ENCODE measurements at places on chromosomes 2 and 18.

DNA sequence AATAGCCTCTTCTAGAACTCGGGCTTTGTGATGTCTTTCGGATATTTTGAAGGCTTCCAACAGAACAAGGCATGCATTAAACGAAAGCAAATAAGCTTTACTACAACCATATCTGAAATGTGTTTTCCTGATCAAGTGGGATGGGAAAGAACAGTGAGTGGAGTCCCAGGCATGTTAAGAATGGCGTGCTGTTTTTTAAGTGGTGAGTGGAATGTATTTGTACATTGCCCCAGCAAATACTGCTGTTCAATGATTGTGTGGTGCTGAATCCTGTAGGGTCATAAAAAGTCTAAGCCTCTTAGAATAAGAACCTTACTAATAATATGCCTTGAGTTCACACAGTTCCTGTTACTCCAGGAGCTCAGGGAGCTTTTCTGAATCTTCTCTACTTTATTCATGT lies 52.5 kb downstream of the POMC start:
- no peak for DNase-seq

DNA sequence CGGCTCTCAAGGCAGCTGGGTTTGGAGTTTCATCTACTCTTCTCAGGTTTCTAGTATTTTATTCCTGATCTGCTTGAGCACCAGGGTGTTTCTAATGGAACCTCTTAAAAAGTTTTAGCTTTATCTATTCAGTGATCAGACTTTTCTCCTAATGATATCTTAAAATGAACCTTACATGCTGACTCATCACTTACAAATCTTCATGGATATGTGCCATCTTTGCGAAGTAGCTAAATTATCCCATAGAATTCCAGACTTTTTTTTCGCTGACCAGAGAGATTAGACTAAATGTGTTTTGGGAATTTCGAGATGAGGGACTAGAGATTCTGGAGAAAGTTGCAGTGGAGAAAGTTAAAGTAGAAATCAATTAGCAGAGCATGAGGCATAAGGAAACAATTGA lies 401.0 kb downstream of the GRB14 start:
- no peak for DNase-seq

DNA sequence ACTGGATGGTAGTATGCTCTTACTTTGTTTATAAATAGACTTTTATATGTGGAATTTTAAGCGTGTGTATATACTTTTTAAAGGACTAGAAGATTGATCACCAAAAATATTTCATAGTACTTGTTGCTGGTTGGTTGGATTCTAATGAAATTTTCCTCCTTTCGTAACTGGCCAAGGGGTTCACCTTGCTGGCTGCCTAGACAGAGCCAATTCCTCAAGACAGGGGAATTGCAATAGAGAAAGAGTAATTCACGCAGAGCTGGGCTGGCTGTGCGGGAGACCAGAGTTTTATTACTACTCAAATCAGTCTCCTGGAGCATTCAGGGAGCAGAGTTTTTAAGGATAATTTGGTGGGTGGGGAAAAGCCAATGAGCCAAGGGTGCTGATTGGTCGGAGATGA lies 70.7 kb downstream of the SNORC start:
- DNase-seq, result no peak

- no peak for DNase-seq
Observed at GRCh38 chr2:116804901-116805300, 1009.6 kb upstream of the DDX18 start.

GRCh38 chr2:60098996-60099395 lies 454.5 kb downstream of the BCL11A start:
- no peak for DNase-seq

DNA sequence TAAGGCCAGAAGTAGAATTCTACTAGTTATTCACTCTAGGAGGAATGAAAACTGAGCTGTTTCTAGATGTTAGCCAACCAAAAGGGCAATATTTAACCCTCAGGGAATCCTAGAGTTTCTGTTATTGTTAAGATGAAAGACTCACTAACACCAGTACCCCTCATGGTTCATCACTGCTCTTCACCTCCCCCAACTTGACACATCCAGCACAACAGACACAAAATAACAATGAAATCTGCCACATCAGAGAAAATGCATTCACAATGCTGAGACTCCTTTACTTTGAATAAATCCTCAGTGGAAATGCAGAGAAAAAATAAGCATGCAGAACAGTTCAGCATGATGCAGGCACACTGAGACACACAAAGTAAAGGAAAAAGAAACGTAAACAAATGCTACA lies 111.3 kb downstream of the RIF1 start:
- no peak for DNase-seq

- no peak for DNase-seq
Observed at GRCh38 chr2:123597988-123598387, 427.1 kb upstream of the CNTNAP5 start.

GRCh38 chr2:203782262-203782976 lies 76.0 kb downstream of the CD28 start:
- peak; percentile 38 for DNase-seq

DNA sequence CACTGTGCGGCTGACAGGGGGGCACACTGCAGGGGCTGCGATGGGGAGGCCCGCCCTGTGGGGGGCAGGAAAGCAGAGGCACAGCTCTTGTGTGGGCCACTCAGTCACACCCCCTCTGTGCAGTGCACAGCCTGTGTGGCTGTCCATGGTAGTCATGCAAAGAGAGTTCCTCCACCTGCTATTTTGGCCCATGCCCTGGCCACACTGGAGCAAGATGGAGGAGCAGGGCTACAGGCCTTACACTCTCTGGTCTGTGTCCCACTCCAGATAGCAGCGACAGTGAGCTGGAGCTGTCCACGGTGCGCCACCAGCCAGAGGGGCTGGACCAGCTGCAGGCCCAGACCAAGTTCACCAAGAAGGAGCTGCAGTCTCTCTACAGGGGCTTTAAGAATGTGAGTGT lies 28.5 kb upstream of the FAHD2A start:
- no peak for DNase-seq

GRCh38 chr2:152861349-152861942 lies 143.0 kb downstream of the ARL6IP6 start:
- DNase-seq, result no peak

GRCh38 chr2:130152816-130153595 lies 8.1 kb upstream of the CCDC74B start:
- DNase-seq, result no peak

DNA sequence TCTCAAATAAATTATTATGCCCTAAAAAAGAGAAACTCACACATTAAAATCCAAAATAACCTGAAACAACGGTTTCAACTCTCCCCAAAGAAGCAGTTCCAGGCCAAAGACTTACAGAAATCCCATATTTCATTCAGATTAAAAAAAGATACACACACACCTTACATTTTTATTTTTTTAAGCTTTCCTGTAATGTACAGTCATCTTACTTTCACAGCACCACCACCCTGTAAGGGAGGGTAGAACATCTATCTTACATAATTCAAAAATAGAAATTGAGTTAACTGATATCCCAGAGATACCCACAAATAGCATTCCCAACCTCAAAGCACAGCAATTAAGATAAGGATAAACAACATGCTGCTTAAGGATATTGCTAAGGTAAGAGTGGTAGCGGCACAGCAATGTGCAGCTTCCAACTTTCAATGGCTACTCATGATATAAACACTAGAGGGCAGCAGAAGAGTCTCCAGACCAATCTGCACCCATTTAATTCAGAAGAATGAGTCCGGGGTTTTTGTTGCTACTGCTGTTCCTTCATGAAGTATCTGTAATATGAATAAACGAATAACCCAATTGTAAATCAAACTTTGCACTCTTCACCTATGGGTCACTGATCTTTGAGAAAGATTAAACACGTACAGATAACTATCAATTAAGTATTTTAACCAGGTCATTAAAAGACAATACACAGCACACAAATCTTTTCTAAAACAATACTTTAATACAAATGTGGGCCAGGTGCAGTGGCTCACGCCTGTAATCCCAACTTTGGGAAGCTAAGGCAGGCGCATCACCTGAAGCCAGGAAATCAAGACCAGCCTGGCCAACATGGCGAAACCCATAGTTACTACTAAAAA lies 11.3 kb downstream of the GFPT1 start:
- no peak for DNase-seq

DNA sequence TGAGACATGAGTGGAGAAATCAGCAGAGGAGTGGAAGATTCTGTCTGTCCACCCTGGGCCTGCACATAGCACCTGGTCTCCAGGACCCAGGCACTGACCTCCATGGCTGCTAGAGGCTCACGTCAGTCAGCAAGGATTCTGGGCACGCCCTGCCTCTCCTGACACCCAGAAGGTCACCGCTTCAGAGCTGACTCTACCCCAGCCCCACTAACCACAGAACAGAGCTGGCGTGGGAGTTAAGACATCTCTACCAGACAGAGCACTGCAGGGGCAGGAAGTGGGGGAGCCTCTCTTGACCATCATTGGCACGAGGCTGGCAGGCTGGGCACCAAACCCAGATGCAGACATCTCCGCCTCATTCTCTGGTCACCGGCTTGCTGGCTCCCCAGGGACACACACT lies 3.0 kb downstream of the ADCY3 start:
- no peak for DNase-seq

DNA sequence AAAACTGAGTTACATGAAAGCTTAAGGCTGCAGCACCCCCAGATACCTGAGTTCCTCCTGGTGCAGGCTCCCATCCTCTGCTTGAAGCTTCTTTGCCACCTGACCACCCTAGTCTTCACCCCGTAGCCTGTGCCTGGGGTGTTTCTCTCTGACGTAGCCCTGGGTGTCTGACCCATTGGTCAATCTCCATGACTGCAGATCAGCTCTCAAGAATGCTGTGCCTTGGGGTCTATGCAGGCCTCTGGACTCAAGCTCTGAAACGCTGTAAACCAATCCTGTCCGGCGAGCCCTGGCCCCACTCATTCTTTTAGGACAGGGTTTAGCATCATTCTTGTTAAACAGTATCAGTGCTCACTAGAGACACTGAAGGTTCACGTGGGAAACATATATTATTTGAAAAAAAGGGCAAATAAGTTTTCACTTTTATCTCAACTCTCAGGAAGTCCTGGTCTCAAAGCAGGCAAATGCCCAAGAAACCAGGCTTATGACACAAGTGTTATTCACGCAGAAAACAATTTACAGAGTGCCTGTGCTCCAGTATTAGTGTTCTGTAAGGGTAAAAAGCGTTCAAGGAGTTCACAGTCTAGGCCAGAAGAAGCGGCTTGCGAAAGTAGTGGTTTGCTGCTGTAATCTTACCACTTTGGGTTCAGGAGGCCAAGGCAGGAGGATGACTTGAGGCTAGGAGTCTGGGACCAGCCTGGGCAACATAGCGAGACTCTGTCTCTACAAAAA lies 22.8 kb upstream of the PPP4R1 start:
- no peak for DNase-seq

DNA sequence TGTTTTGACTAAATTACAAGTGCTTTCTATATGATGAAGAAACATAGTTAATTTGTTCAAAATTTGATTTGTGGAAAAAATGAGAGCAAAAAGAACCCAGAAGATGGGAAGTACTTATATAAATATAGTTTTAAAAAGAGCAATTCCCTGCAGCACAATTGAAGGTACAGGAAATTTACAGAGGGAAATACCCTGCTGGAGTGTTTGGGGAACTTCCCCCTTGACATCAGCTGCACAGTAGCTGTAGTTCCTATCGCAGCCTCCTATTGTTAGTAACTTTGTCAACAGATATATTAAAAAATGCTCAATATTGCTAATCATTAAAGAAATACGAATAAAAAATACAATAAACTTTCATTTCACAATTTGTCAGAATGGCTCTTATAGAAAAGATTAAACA lies 1118.8 kb upstream of the ZEB2 start:
- DNase-seq, result no peak

DNA sequence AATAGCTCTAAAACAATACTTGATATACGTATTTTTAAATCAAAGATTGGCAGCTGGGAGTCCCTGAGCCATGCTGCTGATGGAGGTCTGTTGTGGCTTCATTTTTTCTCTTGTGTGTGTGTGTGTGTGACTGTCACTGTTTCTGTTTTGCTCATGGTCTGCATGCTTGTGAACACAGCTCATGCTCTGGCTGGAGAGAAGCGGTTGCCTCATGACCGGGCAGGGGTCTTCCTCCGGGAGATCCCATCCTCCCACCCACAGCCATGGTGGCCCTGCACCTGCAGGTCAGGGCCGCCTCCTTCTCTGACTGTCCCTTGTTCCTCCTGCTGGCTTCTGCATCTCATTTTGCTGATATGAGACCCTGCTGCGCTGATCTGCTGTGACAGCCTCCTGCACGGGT lies 47.3 kb upstream of the GALR1 start:
- no peak for DNase-seq

DNA sequence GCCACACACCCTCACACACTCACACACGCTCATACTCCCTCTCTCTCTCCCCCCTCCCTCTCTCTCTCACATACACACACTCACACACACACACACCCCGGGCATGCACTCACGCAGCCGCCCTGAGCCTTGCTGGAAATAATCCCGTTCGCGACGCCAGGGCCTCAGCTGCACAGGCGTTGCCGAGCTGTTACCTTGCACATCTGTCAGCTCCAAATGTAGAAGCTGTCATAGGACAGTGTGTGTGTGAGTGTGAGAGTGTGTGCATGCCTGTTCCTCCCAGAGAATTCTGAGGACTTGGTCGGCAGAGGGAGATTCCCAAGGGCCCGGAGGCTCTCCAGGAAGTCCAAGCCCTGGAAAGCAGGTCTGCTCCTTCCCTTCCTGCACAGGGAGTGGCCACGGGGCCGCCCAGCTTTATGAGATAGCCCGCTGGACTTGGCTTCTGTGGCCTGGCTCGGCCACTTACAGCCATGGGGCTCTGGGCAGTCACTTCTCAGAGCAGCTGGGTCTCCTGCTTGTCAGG lies 8.6 kb downstream of the SPR start:
- DNase-seq, result no peak

- DNase-seq, result no peak
Observed at GRCh38 chr2:101200676-101201075, 49.5 kb upstream of the TBC1D8 start.

- no peak for DNase-seq
Observed at GRCh38 chr2:524442-524841, 152.8 kb downstream of the TMEM18 start.

DNA sequence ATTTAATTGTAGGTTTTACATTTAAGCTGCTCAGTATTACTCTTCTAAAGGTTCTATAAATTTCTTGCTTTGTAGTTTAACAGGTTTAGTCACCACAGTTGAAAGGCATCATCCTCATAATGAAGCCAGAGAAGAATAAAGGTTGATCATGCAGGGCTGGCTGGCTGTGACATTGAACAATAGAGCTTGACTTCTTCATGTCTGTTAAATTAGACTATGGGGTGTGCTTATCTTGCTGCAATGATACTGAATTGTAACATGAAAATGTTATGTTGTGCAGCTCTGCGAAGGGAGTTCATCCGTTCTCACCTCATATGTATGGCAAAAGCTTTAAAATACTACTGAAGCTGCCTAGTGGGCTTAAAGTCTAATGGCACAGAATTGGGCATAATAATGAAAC lies 81.8 kb downstream of the CAMKMT start:
- DNase-seq, result no peak

DNA sequence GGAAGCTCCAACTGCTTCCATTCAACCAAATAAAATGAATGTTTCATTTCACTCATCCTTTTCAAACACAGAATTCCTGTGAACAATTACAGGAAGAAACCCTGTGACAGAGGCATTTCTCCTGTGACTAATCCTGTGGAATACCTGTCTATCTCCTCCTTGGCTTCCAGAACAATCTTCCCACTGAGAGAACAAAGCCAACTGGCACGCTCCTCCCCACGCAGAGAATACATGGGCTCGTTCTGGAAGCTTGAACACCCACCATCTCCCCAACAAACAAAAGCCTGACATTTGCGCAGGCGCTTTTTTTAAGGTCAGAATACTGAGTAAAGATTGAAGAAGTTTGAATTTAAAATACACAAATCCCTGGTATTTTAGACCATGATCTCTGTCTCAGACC lies 104.7 kb upstream of the SLC66A3 start:
- DNase-seq, result no peak

All from stimulated activated CD4-positive, alpha-beta T cell treated with anti-CD3 and anti-CD28 coated beads, TNF-alpha, amount 100 ng/mL, for 1 hour (primary cell).